Endodermal cell (in vitro differentiated cells): ENCODE measurements at places on chromosomes 5 and 9. TPM values are rescaled to one million over a fixed set of nuclear protein-coding genes. Genes with fewer than 3 reads are reported as not detected.

POLR1E gene
- total RNA-seq: 17.0 to 25.6 TPM (median 25.2 TPM) in 3 replicates

PRUNE2 gene
- 4.3 and 6.8 TPM in 2 replicates for total RNA-seq

LTC4S gene
- 5.7 to 7.6 TPM (median 6.1 TPM) in 3 replicates for total RNA-seq

IFNB1 gene
- total RNA-seq: not detected in 3 replicates

DNA sequence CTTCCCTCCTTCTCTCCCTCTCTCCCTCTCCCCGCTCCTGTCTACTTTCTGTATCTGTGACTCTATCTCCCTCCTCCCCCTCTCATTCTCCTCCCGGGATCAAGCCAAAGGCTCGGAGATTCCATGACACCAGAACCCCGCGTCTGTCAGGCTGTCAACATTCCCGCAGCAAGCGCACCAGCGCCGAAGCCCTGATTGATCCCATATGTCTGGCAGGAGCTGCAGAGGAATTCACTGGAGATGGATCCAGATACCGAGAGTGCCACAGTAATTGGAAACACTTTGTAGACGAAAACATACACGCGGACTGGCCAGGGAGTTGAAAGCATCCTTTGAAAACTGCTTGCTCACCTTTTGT is 300 bp upstream of the SVEP1 start:
- peak; percentile 70 for DNase-seq

DNA sequence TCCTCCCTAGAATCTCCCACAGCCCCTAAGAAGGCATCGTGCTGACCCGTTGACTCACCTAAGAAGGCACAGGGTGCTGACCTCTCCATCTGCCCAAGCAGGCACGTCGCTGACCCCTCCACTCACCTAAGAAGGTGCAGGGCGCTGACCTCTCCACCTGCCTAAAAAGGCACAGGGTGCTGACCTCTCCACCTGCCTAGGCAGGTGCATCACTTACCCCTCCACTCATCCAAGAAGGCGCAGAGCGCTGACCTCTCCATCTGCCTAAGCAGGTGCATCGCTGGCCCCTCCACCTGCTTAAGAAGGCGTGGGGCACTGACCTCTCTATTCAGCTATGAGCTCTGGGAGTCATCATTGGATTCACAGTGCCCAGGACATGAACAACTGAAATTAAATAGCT is 54.4 kb upstream of the FCN1 start:
- no peak for DNase-seq

DNA sequence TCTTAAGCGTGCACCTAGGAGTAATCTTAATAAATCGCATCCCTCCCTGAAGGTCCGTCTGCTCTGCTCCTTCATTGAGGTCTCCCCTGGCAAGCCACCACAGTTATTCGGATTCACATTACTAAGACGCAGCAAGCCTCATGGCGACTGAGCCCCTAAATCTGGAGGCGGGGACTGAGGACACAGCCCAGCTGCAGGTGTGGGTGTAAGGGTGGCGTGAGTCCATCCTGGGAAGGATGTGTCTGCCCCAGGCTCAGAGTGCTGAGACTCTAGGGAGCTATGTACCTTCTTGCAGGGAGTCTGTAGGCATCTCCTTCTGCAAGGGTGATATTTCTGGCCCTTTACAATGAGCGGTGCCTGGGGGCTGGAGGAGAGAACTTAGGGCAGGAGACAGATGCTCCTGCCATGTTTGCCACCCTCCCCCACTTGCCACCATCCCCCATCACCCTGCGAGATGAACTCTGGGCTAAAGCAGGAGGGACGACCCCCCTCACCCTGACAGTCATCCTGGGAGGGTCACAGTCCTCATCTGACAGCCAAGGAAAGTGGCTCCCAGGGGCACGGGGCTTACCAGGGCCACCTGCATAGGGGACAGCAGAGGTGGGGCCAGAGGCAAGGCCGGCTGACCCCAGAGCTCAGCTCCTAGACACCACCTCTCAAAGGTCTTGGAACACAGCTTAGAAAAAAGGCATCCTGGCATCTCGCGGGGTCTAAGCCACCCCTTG is 76.4 kb upstream of the FCN1 start:
- DNase-seq: no peak

DNA sequence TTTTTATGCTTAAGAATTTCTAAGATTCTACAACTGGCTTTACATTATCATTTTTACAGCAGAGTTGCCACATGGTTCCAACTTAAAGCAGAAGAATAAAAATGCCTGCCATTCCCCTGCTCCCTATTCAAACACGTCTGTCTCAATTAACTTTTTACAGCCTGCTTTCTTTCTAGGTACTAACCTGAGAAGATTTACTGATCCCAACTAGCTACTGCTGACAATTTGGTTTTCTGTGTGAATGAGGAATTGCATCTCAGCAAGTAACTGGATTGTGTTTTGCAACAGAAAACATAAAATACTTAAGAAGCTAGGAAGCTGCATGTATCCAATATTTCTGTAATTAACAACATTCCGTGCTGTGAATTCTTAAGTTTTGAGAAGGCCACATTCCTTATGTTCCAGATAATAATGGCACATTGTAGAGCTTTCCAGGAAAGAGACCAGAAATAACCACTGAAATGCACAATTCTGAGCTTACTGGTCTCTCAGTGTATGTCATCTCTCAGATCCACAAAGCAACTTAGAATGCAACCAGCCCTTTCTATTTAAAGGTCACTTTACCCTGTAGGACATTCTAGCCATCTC is 306.8 kb upstream of the NMUR2 start:
- DNase-seq: no peak

GRCh38 chr5:38556599-38557307 is at the start of gene LIFR:
Gene LIFR, minus strand, starts transcription at chr5:38556646. Its CDS starts 25,999 bp downstream, at chr5:38530647.
- peak; percentile 95 for DNase-seq

- DNase-seq: no peak
These were observed 229.5 kb upstream of the PAPPA start for GRCh38 chr9:115923903-115924668.

- DNase-seq: no peak
These were observed 52.4 kb downstream of the SLC44A1 start for GRCh38 chr9:105296877-105297287.

- DNase-seq: no peak
These were observed 267.3 kb downstream of the IRX1 start for GRCh38 chr5:3862906-3863305.

DNA sequence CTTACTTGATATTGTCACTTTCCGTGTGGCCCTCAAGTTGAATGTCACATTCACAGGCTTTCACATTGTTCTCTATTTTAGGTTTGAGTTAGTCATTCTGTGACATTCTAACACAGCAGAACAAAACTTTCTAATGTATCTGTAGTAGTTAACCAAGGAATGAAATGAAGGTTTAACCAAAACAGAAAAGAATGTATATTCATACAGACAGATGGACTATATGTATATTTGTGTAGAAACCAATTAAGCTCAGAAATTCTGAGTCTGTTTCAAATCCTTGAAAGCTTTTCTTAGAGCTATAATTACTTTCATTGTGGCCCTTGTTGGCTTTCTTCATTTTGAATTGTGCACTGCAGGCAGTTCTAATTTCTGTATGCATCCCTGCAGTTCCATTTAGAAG is 654.7 kb downstream of the LRRC70 start:
- DNase-seq: no peak

DNA sequence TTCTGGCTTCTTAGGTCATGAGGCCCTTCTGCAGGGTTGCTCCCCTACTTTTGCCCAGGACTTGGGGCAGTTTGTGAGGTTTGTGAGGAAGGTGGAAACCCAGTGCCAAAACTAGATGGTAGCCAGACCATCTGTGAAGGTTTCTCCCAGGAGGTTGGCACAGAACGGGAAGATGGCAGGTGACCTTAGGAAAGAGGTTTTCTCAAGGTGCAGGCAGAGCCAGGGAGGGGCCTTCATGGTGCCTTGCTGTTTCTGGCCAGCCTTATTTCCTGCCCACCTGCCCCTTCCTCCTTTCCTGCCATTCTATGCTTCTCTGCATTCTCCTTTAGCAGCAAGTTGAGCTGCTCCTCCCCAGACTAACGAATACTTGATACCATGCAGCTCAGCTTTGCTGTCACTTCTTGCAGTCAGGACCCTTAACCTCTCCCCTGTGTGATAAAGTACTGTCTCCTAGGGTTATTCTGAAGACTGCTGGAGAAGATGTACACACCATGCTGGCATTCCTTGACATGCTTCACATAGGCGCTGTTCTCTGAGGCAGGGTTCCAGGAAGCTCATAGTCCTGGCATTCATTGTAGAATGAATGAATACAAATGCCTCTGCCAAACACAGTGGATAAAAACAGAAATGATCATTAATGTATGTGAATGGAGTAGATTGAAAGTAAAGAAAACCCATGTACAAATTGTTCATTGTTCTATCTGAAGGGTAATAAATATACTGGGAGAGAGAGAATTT is 154.3 kb downstream of the KDM4C start:
- DNase-seq: no peak

- peak; percentile 85 for DNase-seq
These were observed 25.2 kb downstream of the NEURL1B start for GRCh38 chr5:172666251-172666650.

GRCh38 chr5:2666081-2666480 is 85.4 kb downstream of the IRX2 start:
- DNase-seq: peak; percentile 53

DNA sequence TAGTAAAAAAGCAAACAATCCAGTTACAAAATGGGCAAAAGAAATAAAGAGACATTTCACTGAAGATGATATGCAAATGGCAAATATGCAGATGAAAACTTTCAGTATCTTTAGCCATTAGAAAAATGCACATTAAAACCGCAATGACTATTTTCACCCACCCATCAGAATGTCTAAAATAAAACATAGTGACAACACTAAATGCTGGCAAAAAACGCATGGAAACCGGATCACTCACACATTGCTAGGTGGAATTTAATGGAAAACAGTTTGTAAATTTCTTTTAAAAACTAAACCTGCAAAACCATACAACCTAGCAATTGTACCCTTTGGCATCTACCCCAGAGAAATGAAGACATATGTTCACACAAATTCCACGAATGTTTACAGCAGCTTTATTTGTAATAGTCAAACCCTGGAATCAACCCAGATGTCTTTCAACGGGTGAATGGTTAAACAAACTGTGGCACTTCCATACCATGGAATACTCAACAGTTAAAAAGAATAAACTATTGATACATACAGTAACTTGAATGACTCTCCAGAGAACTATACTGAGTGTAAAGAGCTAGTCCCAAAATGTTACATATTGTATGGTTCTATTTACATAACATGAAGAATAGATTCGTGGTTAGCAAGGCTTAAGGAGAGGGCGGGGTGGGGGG is 17.2 kb upstream of the PAM start:
- DNase-seq: no peak

DNA sequence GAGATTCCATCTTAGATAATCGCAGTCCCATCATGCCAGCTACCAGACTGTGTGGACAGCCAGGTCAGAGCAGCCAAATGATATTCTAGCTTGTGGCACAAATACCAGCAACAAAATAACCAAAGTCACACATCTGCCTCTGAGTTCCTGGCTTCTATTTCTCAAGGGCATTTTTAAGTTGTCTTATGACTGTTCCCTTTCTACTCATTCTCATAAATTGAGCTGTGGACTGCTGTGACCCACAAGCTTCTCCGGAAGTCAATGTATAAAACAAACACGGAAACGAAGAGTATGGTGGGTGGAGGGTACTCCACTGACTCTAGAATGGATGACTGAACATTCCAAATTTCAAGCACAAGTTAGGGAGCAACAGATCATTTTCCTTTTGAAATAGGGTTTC is 43.9 kb downstream of the PDCD1LG2 start:
- no peak for DNase-seq

DNA sequence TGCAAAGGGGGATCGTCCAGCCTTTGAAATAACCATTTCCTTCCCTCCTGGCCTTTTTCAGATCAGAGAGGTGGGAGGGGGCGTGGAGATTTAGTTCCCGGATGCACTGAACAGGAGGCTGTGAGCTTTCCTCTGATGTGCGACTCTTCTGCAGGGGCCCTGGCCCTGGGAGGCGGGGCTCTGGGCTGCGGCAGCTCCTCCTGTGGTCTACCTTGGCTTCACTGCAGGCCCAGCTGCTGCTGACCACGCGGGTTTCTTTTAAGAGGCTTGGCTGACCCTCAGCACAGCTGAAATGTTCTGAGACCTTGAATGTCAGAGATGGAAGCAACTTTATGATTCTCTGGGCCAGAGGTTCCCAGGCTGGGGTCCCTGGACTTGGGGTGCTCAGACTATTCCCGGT is 27.0 kb upstream of the COL15A1 start:
- DNase-seq: peak; percentile 87
